HFFc6 (cell line): ENCODE measurements at places on chromosomes 3 and 15. TPM values are rescaled to one million over a fixed set of nuclear protein-coding genes. Genes with fewer than 3 reads are reported as not detected.

DNA sequence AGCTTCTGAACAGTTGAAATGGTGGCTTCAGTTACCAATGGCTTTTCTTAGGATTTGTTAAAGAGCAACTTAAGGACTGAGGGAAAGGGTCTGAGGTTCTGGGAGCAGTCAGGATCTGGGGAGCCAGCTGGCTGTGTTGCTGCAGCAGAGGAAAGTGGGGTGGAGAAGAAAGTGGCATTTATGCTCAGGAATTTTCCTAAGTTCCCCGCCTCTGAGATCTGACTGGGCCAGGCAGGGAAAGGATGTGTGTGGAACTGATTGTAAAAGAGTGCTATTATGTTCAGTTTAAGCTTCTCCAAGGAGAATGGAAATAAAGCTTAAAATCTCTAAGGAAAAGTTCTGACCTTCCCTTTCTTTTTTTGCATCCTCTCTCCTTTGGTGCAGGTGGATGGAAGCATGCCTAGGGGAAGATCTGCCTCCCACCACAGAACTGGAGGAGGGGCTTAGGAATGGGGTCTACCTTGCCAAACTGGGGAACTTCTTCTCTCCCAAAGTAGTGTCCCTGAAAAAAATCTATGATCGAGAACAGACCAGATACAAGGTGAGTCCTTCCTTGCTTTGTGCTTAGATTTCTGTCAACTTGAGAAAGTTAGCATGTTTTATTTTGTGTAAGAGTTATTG lies 37.8 kb downstream of the IQGAP1 start:
- no peak for DNase-seq

IP6K2 gene
- total RNA-seq: 52.8 to 62.4 TPM (median 56.4 TPM) in 3 replicates

FAM81A gene
- not detected in 3 replicates for total RNA-seq

LCTL gene
- 0.12 to 1.1 TPM (median 0.41 TPM) in 3 replicates for total RNA-seq

GRCh38 chr15:38247336-38247735 lies 5.3 kb upstream of the SPRED1 start:
- no peak for DNase-seq

GRCh38 chr15:31202953-31203352 lies 101.4 kb upstream of the TRPM1 start:
- DNase-seq: no peak

SH2D7 gene
- not detected in 3 replicates for total RNA-seq
